Stimulated activated CD4-positive, alpha-beta T cell treated with anti-CD3 and anti-CD28 coated beads, TNF-alpha, amount 100 ng/mL, for 1 hour (primary cell): ENCODE measurements at places on chromosomes 2 and 18.

- DNase-seq = no peak
These were observed 752 bp upstream of the CYTIP start for GRCh38 chr2:157444641-157445040.

- no peak for DNase-seq
These were observed 161.3 kb downstream of the RTP5 start for GRCh38 chr2:242030858-242031257.

- DNase-seq = no peak
These were observed 114.7 kb downstream of the KCNF1 start for GRCh38 chr2:11026286-11026921.

DNA sequence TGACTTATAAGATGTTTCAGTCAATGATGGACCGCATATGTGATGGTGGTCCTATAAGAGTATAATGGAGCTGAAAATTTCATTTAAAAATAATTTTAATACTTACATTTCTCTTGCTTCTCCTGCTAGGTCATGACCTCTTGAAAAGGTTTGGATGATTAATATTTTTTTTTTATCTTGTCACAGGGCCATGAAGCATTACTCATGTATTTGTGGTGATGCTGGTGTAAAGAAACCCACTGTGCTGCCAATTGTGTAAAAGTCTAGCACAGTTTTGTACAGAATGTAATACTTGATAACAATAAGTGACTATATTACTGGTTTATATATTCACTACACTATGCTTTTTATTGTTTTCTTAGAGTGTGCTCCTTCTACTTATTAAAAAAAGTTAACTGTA lies 124.2 kb upstream of the CELF4 start:
- no peak for DNase-seq

GRCh38 chr2:226030369-226030768 lies 630.9 kb downstream of the NYAP2 start:
- DNase-seq = no peak

DNA sequence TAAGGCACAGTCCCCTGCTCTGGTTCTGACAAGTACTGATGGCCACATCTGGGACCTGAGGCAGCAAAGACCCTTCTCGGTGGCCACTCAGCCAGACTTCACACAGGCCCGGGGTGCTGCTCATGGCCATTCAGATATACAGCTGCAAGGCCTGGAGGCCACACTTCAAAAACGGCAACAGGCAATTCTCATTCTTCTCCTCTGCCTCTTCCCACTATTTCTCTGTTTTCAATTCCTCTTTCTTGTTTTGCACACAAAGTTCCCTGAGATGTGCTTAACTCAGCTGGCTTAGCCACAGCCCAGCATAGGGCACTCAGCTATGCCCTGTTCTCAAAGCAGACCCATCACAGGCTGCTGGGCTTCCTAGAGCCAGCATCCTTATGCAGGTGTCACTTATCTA lies 29.9 kb downstream of the PTPN18 start:
- no peak for DNase-seq

GRCh38 chr2:62281663-62282062 lies 85.7 kb downstream of the B3GNT2 start:
- no peak for DNase-seq

GRCh38 chr2:17958466-17959092 lies 80.1 kb downstream of the KCNS3 start:
- no peak for DNase-seq

- DNase-seq = no peak
These were observed 100.7 kb upstream of the STK39 start for GRCh38 chr2:168348076-168348475.

DNA sequence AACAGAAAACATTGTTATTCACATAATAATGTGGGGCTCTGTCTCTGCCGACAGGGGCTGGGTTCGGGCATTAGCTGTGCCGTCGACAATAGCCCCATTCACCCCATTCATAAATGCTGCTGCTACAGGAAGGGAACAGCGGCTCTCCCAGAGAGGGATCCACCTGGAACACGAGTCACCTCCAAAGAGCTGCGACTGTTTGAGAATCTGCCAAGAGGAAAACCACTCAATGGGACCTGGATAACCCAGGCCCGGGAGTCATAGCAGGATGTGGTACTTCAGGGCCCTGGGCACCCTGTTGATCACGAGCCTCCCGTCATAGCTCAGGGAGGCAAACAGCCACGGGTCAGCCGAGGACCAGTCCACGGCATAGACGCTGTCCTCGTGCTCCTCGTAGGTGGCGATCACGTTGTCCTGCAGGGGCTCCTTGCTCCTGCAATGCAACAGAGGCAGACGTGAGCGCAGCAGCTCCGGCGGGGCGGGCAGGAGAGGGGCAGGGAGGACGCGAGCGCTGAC lies 188.5 kb downstream of the EIPR1 start:
- no peak for DNase-seq
